ENCODE measurements at places on chromosomes 16 and 17.

- DNase-seq = no peak
Observed at GRCh38 chr17:72691586-72691985, 400.9 kb downstream of the SLC39A11 start.

DNA sequence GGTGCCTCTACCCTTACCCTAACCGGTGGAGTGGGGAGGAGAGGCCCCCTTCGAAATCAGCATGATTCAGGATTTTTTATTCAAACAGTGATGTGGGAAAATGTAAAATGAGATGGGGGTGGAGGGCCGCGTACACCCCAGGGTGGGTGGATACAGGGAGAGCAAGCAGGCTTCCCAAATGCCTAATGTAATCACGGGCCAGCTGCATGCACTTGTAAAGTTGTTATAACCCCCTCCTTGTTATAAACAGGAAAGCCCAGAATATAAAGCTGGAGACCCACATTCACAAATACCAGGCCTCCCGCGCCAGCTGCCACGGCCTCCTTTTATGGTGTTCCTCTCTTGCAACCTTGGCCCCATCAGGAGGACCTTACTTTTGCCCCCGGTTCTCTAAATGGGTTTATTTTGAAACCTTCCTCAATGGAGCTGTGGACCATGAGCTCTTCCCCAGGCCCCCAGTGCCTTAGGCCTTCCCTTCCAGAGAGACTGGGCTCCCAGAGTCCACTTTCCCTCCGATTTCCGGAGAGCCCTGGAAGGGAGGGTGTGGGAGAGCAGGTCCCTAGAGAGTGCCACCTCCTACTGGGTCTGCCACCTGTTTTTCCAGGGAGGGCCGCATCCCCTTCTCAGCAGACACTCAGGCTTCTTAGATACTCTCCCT lies 906 bp upstream of the FOXL1 start:
- DNase-seq = peak; percentile 53

GRCh38 chr17:63138713-63139112 lies 172.7 kb downstream of the TANC2 start:
- no peak for DNase-seq

GRCh38 chr16:64952177-64952576 lies 169.7 kb downstream of the CDH11 start:
- DNase-seq = no peak

DNA sequence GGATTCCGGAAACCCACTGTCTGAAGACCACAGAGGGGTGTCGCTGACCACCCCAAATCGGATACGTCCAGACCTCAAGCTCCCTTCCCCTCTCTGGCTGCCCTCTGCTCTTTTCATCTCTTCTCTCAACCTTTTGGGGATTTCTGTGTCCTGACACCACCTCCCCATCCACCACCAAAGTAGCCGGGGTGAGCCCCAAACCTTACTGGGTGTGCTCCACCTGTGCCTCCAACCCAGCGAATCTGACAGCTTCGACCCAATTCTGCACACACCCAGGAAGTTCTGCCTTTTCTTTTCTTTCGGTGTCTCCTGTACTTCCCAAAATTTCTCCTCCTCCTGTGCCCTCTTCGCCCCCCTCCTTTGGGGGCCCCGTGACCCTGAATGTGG lies 534 bp downstream of the KCTD11 start:
- DNase-seq = no peak

- DNase-seq = no peak
Observed at GRCh38 chr17:81558941-81559806, 7.0 kb upstream of the FAAP100 start.

- DNase-seq = no peak
Observed at GRCh38 chr16:87486713-87487247, 6.0 kb downstream of the ZCCHC14 start.
